WTC11 (cell line): ENCODE measurements at places on chromosomes 6 and 20.

DNA sequence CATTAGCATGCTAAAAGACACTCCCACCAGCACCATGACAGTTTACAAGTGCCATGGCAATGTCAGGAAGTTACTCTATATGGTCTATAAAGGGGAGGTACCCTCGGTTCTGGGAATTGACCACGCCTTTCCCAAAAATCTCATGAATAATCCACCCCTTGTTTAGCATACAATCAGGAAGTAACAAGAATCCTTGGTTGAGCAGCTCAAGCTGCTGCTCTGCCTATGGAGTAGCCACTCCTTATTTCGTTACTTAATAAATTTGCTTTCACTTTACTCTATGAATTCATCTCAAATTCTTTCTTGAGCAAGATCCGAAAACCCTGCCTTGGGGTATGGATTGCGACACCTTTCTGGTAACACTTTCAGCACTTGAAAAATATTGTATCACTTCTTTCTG, 243.0 kb downstream of the BMP2 start:
- DNase-seq: no peak

GRCh38 chr20:16654858-16655535, 74.8 kb upstream of the SNRPB2 start:
- no peak for DNase-seq

DNA sequence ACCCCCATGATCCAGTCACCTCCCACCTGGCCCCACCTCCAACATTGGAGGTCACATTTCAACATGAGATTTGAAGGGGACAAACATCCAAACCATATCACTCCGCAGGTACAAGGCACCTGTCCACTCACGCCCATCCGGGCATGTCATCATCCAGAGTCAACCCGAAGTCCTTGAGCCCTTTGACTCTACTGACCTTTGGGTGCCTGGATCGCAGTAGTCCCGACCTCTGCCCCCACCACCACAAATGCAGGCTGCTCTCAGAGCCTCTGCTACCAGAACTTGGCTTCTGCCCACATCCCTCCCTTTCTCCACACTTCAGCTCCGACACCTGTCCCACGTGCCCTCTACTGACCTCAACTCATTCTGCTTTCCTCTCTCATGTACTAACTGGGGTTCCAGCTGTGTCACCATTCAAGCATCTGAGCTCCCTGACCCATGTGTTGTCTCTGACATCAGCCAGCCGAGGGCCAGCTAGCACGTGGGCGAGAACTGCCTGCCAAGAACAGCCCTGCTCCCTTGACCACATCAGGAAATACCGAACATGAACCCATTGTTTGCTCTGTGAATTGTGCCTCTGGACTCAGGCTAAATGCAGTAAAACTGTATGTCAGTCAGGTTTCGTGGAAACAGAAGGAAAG, 498.3 kb upstream of the SULF2 start:
- DNase-seq: no peak

DNA sequence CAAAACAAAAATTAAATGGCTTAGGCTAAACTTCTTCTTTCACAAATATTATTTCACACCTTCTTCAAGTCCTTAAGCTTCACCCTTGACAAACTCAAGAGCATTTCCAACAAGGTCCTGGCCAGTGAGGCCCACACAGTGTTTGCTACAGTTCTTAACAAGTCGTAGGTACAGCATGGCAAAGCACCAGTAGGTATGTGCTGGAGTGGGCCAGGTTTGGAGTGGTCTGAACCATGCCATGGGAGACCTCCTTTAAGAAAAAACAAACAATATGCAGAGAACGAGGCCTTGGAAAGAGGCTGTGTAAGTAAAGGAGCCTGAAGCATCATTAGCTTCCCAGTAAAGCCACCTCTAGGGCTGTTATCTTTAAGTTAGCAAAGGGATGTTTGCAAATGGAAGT, 154.3 kb upstream of the SNX9 start:
- no peak for DNase-seq

- DNase-seq: no peak
Observed at GRCh38 chr6:21915707-21916260, 322.2 kb downstream of the SOX4 start.

- no peak for DNase-seq
Observed at GRCh38 chr6:123838505-123839234, 35.0 kb downstream of the NKAIN2 start.
